Stimulated activated CD4-positive, alpha-beta T cell treated with anti-CD3 and anti-CD28 coated beads, Interleukin-4, amount 100 ng/mL, for 1 hour (primary cell): ENCODE measurements at places on chromosomes 3 and 15.

- no peak for DNase-seq
These were observed 133.3 kb upstream of the TPM1 start for GRCh38 chr15:62909257-62909656.

DNA sequence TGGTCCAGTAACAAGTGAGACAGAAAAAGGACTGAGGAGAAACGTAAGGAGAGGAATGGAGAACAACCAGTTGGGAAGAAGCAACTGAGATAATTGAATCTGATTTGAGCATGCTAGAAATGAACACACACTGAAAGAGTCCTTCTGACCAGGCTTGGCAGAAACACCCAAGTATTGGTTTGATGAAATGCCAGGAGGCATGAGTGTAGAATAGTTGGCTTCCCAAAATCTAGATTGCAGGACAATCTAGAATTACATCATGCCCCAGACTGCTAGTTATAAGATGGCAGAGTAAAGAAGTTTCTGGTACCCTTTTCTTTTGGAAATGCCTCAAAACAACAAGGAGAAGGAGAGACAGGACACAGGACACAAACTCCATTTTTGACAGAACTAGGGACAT lies 189.7 kb upstream of the STT3B start:
- no peak for DNase-seq

DNA sequence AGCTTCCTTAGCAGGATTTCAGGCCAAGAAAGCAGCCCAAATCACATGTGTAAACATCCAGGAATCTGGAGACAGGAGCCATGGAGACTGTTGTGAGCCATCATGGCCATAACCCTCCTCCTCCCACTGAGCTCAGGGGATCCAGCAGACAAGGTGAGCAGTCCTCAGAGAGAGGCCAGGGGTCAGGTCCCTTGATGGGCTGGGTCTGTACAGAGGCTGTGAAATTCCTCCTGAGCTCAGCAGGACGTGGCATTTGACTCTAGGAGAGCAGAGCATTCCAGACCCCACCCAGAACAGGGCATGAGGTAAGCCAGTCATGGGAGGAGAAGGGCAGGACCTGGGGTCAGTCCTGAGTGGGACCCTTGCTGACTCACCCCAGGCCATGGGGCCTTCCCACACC lies 67.0 kb upstream of the ACAN start:
- DNase-seq, result no peak

- peak; percentile 42 for DNase-seq
These were observed 42.5 kb downstream of the CMTM6 start for GRCh38 chr3:32460031-32460749.

GRCh38 chr3:11944052-11944673 lies 60.0 kb upstream of the SYN2 start:
- DNase-seq, result no peak

- no peak for DNase-seq
These were observed 587.4 kb upstream of the SGO1 start for GRCh38 chr3:20773320-20773984.

DNA sequence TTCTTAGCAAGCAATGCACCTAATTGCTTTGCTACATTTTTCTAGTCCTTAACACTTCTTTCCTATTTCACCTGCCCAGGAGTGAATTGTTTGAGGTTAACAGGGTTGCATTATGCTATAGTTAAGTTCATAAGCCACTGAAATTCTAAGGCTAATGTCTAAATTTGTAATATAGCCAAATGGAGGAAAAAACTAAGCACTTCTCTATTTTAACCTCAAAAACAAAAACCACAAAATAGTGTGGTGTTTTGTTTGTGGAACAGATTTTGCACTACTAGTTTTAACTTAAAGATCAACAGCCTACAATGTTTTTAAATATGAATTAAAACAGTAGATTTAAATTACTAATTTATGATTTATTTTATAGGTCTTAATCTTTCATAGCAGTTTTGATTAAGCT lies 5.5 kb downstream of the ATOSA start:
- DNase-seq, result no peak

DNA sequence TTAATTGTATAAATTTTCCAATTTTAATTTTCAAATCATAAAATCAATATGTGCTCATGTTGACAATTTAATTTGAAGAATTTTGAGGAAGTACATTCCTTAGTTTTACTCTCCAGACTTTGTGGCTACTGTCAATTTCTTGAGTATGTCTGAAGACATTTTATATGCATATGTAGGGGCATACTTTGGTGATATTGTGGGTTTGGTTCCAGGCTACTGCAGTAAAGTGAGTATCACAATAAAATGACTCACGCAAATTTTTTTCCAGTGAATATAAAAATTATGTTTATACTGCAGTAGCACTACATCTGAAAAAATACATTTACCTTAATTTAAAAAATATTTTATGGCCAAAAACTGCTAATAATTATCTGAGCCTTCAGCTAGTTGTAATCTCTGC lies 123.2 kb upstream of the PLCL2 start:
- DNase-seq, result no peak

DNA sequence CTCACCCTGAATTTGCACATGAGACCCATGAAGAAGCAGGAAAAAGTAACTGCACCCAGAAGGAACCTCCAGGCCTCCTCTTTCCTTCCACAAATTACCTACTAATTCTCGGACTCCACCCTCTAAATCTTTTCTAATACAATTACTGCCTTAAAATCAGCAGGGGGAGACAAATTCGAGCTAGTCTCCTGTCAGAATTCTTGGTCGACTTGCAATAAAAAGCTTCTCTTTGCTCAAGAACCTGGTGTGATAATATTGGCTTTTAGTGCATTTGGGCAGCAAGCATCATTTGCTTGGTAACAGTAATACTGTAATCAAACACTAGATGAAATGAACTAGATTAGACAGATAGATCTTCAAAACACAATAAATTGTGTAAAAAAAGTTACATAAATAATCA lies 281.9 kb downstream of the RAP2B start:
- no peak for DNase-seq

DNA sequence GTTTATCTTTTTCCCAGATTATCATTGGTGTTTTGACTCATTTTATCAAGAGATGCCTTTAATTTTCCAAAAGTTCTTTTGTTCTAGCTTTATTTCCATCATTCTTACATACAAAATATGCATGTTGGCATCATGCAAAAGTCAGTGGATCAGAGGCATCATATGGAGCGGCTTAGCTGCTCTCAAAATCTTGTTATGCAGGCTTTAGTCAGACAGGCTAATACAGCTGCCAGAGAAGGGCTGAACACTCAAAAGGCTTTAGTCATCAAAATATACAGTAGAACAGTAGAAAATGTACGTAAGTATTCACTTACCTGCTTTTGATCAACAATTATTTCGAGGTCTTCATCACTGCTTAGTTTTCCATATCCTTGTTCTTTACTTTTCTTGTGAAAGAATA lies 65.5 kb downstream of the PEX5L start:
- no peak for DNase-seq

GRCh38 chr3:54527521-54527920 lies 400.3 kb downstream of the LRTM1 start:
- DNase-seq, result no peak

DNA sequence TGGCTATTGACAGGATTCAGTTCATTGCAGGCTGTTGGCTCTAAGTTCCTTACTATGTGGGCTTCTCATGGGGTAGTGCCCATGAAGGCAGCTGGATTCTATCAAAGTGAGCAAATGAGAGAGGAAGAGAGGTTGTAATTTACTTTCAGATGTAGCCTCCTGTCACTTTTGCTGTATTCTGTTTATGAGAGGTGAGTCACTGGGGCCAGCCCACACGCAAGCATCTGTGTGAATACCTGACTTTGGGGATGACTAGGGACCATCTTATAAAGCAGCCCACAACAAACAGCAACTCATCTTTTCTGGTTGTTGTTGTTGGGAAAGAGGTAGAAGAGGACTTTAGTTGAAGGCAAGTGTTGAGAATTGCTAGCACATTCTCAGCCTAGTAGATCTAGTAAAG lies 506.3 kb upstream of the GRM7 start:
- DNase-seq, result no peak

- no peak for DNase-seq
These were observed 1.2 kb upstream of the SPICE1 start for GRCh38 chr3:113516115-113516505.

GRCh38 chr3:15803921-15804320 lies 6.1 kb upstream of the ANKRD28 start:
- no peak for DNase-seq

DNA sequence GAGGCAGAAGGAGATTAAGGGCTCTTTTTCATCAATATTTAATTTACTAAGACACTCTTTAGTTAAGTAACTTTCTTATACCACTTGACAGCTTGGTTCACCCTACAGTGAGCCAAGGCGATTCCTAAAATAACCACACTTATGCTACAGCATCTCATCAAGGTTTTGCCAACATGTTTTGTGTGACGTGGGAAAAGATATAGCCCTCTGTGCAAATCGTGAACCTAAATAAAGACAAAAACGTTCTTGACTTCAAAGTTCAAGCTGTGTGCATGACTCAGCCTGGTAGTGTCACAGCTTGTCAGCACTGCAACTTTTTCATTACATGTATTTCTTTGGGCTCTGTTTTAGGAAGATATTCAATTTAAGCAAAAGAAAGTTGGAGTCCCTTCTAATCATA lies 297.0 kb upstream of the EPHA3 start:
- DNase-seq, result no peak

- no peak for DNase-seq
These were observed 96.7 kb upstream of the NECTIN3 start for GRCh38 chr3:110974902-110975301.

DNA sequence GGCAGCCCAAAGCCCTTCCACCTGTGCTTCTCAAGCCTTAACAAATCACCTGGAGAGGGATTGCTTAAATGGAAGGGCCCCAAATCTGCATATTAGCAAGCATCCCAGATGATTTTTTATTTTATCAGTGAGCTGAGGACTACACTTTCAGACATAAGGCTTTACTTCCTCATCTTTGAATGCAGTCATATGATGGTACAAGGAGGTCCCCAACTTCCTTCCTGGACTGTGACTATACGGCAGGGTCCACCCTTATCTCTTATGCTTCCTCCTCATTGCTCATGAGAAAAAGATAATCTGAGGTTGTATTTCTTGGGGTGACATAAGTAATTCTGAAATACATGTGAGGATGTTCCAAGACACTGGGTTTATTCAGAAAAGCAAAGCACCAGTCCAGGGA lies 13.7 kb upstream of the HEG1 start:
- no peak for DNase-seq

DNA sequence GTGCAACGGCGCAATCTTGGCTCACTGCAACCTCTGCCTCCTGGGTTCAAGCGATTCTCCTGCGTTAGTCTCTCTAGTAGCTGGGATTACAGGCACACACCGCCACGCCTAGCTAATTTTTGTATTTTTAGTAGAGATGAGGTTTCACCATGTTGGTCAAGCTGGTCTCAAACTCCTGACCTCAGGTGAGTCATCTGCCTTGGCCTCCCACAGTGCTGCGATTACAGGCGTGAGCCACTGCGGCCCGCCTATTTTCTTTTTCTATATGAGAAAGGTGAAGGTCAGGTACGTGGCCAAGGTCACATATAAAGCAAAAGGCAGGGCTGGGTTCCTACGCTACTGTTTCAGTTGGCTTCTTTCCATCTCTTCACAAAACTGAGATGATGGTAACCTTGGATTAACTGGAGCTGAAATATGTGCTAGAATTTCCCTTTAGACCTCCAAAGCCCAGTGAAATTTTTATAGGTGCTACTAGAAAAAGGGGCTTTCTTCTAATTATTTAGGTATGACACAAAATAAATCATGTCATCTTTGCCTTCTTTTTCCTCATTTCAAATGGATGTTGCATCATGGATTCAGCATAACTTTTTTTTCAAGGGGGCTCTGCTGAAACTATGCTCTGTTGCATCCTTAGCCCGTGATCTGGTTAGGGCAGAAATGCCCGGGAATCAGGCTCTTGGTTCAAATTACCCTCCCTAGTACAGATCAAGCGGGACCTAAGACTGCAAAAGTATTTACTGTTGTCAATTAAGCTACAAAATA lies 68.5 kb downstream of the MYO1E start:
- no peak for DNase-seq

- no peak for DNase-seq
These were observed 49.1 kb downstream of the FBN1 start for GRCh38 chr15:48596415-48596814.

DNA sequence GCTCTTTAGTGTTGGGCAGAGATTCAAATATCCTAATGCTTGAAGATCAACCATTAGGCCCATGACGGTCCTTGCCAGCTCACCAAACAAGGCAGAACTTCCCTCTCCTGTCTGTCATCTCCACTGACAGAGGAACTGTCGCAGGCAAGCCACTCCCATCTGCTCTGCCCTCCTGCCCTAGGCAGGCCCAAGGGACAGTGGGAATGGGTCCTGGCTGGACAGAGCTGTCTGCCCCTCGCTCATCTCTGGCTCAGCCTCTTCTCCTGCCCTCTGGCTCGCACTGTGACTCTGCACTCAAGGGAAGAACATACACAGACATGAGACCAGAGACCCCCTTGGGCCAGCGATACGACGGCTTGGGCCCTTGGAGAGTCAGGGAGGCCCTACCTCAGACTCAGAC lies 7.6 kb upstream of the MUSTN1 start:
- no peak for DNase-seq

- DNase-seq, result no peak
These were observed 53.0 kb downstream of the SUCLG2 start for GRCh38 chr3:67601385-67601784.

- no peak for DNase-seq
These were observed 74.2 kb downstream of the NMD3 start for GRCh38 chr3:161295325-161295724.

GRCh38 chr15:74368121-74368520 lies 675 bp upstream of the CYP11A1 start:
- DNase-seq, result no peak

DNA sequence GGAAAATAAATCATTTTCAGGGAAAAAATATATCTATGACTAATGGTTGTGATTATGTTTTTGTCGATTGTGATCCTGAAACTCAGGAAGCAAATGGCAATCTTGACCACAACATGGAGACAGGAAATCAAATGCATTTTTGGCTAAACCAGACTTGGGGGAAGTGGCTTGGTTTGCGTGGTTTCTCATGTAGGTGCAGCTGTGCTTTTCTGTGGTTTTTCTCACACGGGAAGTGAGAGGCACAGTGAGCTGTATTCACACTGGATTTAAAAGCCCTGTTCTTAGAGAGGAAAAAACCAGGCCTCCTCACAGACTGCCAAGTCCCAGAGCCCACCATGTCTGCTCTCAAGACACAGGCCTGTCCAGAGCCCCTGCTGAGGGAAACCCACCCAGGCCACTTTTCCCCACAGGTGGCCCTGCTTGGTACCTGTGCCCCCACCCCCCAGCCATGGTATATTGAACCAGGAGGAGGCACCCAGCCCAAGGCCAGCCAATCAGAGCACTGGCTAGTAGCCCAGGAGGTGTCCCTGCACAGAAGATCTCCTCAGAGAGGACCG lies 46.1 kb downstream of the BTD start:
- peak; percentile 15 for DNase-seq

- DNase-seq, result no peak
These were observed 64.5 kb downstream of the PGPEP1L start for GRCh38 chr15:98943051-98943508.

DNA sequence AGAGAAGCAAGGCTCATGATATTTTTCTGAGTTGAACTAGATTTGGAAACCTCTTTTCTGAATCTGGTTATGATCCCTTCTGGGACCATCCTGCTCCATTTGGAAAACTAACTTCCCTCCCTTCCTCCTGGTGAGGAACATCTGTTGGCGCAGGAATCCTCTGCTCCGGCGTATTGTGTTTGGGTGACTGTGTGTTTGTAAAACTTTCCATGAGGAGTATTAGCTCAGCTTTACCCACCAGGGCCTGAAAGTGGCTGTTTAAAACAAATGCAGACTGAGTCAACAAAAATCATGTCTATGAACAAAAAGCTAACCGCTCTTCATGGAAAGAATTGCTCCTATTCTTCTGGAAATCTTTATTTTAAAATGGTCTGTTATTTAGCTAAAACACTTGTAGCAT lies 17.7 kb downstream of the STARD9 start:
- no peak for DNase-seq
